ENCODE measurements at places on chromosomes 2 and 18.

GRCh38 chr2:237980751-237981150 lies 13.9 kb downstream of the UBE2F start:
- H3K36me3 ChIP-seq: peaks cover 24% of the 10 kb centered on the region
- DNase-seq: no peak
- no peak overlapping the region for H3K4me3 ChIP-seq
- H3K27me3 ChIP-seq: no peaks in the 10 kb centered on the region

GRCh38 chr2:209442939-209443338 lies 19.1 kb downstream of the MAP2 start:
- H3K4me1 ChIP-seq: no peaks in the 10 kb centered on the region
- peak overlapping the region; percentile 74 for H3K27ac ChIP-seq
- H3K36me3 ChIP-seq: no peaks in the 10 kb centered on the region

DNA sequence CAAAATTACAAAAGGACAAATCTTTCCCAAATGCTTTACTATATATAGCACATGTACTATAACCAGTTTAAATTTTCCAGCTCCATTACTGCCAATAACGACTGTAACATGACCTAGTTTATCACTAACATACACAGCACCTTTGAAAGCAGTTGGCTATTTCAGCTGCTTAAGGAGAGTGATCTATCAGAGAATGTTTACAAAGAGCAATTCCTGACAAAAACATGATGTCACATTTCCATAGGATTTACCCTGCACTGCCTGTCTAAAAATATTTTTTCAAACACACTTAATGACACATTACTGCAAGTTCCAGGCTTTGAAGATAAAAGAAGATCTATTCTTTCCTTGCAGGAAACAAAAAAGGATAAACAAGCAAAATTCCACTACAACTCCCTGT lies 40.6 kb downstream of the ZNF516 start:
- H3K27me3 ChIP-seq: no peaks in the 10 kb centered on the region
- peaks cover 12% of the 10 kb centered on the region for H3K36me3 ChIP-seq
- H3K4me1 ChIP-seq: peaks cover 36% of the 10 kb centered on the region
- no peak for DNase-seq
- no peak overlapping the region for H3K4me3 ChIP-seq

DNA sequence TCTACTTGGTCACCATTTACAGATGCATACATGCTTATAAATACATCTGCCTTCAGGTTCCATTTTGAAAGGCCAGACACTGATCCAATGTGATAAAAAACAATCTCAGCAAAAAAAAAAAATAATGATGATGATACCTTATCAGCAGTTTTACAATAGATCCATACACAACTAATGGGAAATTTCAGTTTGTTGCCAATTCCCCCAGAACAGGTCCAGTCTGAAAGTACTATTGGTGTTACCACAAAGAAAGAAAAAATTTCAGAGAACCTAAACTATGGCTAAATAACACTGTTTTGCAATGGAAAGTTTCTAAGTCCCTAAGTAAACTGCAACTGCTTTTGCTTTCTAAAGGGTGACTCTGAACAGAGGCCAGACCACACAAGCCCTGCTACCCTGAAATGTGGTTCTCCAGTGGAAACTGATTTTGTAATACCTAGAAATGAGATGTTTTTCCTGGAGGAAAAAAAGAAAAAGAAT lies 54.1 kb downstream of the LPIN2 start:
- peaks cover 7% of the 10 kb centered on the region for H3K36me3 ChIP-seq
- no peak overlapping the region for H3K4me3 ChIP-seq
- H3K27ac ChIP-seq: no peak overlapping the region
- no peak for DNase-seq
- no peaks in the 10 kb centered on the region for H3K27me3 ChIP-seq

DNA sequence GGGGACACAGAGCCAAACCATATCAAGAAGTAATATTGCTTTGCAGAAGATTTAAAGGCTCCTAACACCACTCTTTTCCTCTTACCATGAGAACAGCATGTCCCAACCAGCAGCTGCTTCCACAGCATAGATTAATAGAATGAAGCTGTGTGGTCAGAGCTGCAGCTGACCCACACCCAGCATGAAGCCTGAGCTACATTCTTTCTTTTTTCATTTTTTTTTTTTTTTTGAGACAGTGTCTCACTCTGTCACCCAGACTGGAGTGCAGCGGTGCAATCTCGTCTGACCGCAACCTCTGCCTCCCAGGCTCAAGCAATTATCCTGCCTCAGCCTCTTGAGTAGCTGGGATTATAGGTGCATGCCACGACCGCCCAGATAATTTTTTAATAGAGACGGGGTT lies 289.8 kb downstream of the RAD51AP2 start:
- H3K27me3 ChIP-seq: no peaks in the 10 kb centered on the region
- no peaks in the 10 kb centered on the region for H3K36me3 ChIP-seq
- no peak for DNase-seq
- no peaks in the 10 kb centered on the region for H3K4me1 ChIP-seq
- H3K27ac ChIP-seq: no peak overlapping the region

- no peaks in the 10 kb centered on the region for H3K4me1 ChIP-seq
- H3K4me3 ChIP-seq: no peak overlapping the region
- peak; percentile 57 for DNase-seq
- peaks cover 19% of the 10 kb centered on the region for H3K27me3 ChIP-seq
- H3K27ac ChIP-seq: no peak overlapping the region
- no peaks in the 10 kb centered on the region for H3K36me3 ChIP-seq
Measured at GRCh38 chr18:47215554-47216138, 35.8 kb downstream of the SKOR2 start.

DNA sequence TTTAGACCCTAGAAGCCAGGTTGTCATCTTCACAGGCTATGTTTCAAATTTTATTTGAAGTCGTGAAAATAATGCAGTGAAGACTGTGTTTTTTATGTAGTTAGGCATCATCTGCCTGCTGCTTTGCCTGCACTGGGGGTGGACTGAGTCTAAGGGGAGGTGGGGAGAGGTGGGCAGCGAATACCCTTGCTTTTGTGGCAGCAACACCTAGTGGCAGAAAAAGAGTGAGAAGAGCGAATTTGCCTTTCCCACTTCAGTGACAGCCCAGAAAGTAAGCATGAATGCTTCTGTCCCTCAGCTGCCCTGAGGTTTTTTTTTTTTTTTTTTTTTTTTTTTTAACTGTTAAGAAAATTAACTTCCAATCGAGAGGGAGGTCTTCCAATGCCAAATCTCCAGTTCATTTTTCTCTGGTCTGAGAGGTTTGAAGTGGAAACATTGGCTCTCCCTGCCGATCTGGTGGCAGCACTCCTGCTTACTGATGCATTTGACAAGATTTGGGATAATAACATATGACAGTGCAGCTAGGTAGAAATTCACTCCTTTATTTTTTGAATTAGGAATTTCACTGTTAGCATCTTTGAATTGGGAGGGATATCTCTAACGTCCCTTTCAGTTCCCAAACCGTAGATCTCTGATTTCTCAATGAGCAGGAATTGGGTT lies 60.3 kb upstream of the LYPD6B start:
- peaks cover 11% of the 10 kb centered on the region for H3K36me3 ChIP-seq
- H3K27me3 ChIP-seq: no peaks in the 10 kb centered on the region
- H3K4me1 ChIP-seq: no peaks in the 10 kb centered on the region
- no peak overlapping the region for H3K4me3 ChIP-seq
- H3K27ac ChIP-seq: no peak overlapping the region

DNA sequence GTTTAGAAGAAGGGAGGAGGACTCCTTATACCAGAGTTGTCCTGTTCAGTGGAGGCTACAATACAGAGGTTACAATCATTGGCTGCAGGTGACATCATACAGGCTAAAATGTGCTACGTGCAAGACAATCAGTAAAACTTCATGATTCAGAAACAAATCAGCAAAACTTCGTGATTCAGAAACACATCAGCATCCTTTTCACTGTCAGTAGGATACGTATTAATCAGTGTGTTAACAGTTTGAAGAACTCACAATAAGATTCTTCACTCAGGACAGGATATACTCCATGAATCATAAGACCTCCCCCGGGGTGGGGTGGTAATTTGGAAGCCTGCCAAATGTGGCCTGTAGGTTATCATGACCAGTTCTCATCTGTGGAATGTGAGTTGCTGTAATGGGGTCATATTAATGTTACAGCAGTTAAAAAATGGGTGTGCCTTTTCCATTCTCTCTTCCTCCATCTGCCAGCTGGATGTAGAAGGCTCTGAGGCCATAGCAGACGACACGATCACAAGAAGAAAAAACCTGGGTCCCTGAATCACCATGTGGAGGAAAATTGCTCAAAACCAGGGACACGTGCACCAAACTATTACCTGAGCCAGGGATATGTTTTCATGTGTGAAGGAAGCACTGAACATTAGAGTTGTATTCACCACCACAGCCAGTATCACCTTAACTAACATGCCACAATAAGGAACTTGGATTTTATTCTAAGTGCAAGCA lies 134.8 kb upstream of the CREB1 start:
- no peaks in the 10 kb centered on the region for H3K4me1 ChIP-seq
- H3K27ac ChIP-seq: no peak overlapping the region
- H3K36me3 ChIP-seq: no peaks in the 10 kb centered on the region
- H3K4me3 ChIP-seq: no peak overlapping the region

DNA sequence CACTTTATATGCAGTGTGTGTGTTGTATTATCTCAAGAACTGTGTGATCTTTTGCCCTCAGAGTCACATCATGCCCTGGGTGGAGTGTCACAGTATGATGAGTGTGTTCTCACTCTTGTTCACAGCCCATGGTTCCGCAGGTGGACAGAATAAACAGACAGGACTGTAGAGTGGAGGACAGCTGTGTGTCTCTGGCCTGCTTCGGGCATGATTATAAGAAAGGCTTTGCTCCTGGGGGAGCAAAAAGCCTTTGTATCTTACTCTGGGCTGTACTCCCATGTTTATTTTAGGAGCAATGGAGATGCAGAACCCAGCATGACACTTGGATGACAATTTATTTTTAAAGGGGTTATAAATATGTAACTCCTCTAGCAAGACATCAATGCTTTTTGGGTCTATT lies 371.7 kb upstream of the MEX3C start:
- H3K27me3 ChIP-seq: no peaks in the 10 kb centered on the region
- H3K4me3 ChIP-seq: no peak overlapping the region
- no peaks in the 10 kb centered on the region for H3K36me3 ChIP-seq
- H3K4me1 ChIP-seq: no peaks in the 10 kb centered on the region
